ENCODE measurements at places on chromosomes 4 and X.

- DNase-seq = no peak
Observed at GRCh38 chrX:85859426-85859825, 187.9 kb downstream of the CHM start.

- no peak for DNase-seq
Observed at GRCh38 chr4:53920116-53920515, 144.3 kb downstream of the CHIC2 start.

- peak; percentile 7 for DNase-seq
Observed at GRCh38 chrX:110407910-110408545, 49.4 kb downstream of the RTL9 start.

DNA sequence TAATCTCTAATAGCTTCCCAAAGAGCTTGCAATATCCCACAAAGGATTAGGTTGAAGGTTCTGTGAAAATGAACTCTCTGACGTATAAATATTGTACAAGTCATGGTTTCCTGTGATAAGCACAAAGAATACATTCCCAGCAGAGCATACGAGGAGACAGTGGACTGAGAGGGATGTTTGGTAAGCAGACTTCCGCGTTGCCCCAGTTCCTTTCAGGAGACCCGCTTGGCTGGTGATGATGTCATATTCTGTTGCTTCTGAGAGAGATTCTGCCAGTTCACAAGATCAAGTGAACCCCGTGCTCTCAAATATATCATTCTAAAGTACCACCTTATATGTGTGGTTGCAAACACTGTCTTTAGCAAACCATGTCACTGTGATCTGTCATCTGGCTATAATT, 323.9 kb upstream of the CASK start:
- no peak for DNase-seq

GRCh38 chr4:163582703-163583102, 88.2 kb downstream of the TMA16 start:
- DNase-seq = no peak

- DNase-seq = no peak
Observed at GRCh38 chr4:89298788-89299152, 8.8 kb downstream of the GPRIN3 start.

DNA sequence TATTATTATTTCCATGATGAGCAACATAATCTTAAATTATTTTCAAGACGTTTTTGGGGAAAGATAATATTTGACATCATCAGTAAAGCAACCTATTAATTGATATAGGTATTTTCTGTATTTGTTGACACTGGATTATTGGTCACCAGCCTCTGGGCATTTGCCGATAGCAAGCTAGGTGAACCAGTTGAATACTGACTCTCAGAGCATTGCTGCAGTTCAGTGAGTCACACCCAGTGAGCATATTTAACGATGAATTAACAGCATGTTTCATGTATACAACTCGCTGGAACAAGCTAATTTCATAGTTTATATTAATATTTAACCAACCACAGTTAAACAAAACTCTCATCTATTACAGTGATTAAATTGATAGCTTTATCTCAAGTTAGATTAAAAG, 1006.0 kb upstream of the DIAPH2 start:
- DNase-seq = no peak

GRCh38 chrX:11420851-11421250, 127.6 kb downstream of the AMELX start:
- DNase-seq = no peak

- DNase-seq = no peak
Observed at GRCh38 chr4:161936625-161937550, 226.9 kb downstream of the FSTL5 start.

- DNase-seq = peak; percentile 30
Observed at GRCh38 chr4:2412534-2412884, 5.9 kb downstream of the ZFYVE28 start.

GRCh38 chr4:8238036-8238511, 31.5 kb upstream of the HTRA3 start:
- DNase-seq = no peak

- no peak for DNase-seq
Observed at GRCh38 chr4:140756319-140757231, at the start of gene TBC1D9. Gene TBC1D9, minus strand, starts transcription at chr4:140756385. Its CDS starts 340 bp downstream, at chr4:140756045.

DNA sequence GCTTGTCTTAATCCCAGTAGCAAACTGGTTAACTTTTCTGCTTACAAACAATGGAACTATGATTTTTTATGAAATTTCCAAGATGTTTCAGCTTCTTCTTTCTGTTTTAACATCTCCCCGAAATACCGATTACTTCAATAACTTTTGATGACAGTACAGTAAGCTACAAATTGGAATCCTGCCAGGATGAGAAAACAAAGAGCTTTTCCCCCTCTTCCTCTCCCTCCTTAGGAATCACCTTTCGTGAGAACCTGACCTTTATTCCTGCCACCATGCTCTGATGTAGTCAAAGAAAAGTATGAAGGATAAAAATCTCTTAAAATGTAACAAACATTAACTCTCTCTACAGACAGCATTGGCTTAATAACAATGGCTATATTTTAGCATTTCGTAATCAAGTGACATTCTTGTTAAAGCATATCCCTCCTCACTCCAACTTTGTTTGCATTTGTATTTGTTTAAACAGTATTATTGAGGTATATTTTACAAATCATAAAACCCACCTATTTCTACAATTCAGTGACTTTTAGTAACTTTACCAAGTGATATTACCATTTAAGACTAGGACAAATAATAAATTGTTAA, 148.7 kb upstream of the NAP1L5 start:
- no peak for DNase-seq

DNA sequence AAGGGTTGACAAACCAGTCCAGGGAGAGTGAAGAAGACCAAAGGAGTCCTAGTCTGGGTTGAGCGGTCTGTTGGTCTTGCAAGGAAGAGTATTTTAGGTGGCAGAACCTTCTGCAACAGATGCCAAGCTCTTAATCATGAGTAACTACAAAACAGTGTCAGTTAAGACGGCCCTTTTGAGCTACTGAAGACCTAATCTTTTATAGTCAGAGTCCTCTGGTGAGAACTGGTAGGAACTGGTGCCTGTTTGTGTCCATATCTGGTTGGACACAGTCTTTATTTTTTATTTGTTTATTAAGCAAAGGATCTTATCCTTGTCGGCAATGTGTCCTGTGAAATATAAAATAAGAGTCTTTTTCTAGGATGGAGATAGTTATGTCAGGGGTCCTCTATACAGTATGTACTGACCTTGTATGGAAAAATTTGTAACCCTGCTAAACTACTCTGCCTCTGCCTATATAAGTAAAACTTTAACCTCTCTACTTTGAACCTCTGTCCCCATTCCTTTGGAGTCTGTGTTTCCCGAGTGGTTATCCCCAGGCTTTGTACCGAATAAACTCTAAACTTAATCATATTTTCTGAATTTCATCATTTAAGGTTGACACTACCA, 47.1 kb downstream of the FAM13A start:
- no peak for DNase-seq

GRCh38 chrX:108701633-108702032, 34.7 kb downstream of the IRS4 start:
- DNase-seq = no peak

- no peak for DNase-seq
Observed at GRCh38 chr4:176289561-176289960, 20.5 kb upstream of the ASB5 start.

DNA sequence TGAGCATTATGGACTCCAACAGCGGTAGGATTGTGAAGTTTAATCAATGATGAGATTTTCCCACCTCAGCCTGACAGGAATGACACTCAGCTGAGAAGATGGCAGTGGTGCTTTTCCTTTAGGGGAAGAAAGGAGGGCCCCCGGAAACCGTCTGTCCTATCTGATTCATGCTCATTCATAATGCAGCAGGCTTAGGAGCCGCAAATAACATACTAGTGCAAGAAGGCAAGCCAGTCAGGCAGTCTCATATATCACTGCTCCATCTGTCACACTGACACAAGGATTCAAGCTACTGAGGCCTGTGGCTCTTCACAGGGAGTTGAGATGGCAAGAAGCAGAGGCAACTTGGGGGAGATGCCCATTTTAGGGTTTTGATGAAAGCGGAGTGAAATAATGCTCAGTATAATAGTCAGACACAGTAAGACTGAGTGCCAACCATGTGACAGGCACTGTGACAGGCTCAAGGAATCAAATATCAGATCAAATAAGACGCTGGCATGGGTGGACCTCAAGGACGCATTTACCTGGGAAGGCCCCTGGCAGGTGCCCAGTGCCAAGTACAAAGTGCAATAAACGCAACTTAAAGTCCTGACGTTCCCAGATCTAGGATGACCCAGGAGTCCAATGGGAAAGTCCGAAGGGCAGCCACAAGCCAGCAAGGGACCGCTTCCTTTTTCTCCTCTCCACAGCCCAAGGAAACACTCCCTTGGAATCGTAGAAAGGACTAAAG, 63.4 kb downstream of the FHDC1 start:
- DNase-seq = no peak

DNA sequence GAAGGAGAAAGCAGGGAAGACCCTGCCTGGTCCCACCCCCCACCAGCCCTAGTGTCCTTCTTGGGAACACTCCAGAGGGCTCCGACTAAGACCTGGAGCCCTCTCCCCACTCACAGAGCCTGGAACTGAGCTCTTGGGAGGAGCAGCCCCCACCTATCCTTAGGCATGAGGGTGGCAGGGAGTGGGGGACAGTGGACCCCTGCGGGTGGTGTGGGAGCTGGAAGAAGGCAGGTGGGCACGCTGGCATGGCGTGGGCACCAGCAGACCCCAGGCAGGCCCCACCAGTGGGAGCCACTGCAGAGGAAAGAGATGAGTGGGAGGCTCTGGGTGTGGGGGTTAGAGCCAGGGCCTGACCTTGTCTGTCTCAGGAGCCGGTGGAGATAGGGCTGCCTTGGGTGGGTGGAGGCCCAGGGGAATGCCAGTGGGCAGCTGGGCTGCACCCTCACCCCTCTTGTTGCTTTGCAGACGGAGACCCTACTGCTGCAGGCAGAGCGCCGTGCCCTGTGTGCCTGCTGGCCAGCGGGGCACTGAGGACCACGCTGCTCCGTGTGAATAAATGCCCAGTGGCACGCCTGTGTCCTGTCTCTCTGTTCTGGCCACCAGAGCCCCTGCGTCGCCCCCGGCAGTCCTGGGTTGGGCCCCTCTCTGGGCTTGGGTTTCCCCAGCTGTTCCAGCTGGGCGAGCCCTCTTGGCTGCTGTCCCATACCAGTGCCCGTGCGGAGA, 15.6 kb upstream of the NAT8L start:
- no peak for DNase-seq

- DNase-seq = no peak
Observed at GRCh38 chr4:56307423-56307822, 79.9 kb downstream of the AASDH start.

DNA sequence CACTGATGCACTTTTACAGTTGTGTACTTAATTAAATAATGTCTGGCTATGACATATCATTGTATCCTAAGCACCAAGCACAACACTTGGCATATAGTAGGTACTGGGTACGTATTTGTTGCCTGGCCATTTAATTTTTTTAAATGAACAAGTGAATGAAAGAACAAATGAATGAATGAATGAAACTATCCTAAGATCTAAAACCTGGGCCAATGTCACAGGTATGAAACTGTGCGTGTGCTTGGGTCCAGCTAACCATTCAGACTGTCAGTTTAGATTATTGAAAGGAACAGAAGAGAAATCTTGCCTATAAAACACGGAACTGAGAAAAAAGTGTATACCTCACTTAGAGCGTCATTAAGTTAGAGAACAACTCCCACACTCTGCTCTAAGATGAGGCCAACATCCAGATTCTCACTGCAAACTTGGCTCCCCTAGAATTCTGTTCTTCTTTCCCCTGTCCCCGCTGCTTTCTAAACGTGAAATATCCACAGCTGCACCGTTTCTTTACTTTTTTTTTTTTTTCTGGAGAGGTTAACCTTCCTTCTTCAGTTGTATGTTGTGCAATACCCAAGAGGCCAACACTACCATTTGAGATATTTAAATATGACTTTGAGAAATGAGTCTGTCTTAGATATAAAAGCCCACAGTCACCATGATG, 17.3 kb upstream of the SEL1L3 start:
- DNase-seq = no peak

GRCh38 chr4:11698846-11699590, 270.3 kb upstream of the HS3ST1 start:
- DNase-seq = no peak

- no peak for DNase-seq
Observed at GRCh38 chr4:74638001-74638400, 156.3 kb downstream of the BTC start.

DNA sequence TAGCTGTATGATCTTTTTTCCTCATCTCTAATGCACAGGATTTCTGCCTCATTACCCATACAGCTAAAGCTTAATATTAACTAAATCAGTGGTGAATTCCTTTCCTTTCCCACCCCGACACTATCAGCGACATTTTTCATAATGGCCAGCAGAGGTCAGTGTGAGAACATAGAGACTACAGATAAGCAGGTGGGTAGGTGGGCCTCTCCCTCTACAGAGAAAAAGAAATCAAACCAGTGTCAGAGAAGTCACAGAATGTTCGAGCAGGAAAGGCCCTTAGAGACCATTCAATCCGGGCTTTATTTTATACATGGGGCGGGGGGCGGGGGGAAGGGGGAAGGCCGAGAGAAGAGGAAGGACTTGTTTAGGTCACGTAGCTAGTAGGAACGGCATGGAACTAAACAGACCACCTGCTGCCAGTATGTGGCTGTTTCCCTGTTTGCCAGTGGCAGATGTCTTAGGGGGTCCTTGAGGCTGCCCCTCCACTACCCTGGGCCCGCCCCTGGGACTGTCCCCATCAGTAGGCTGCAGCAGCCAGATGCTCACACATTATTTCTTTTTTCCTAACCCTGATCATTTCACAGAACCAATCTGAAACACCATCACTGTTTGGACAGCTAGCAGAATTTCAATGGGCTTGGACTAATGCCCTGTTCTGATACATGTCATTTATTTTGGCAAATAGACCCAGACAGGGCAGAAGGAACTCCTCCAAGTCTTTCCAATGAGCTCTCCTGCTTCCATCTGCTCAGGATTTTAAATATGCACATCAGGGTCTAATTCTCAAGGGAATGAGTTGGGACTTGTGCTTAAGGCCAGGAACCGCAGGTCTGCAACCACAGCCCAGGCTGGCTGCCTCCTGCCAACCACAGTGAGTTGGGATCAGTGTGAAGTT, 133.4 kb downstream of the ATG4A start:
- no peak for DNase-seq

GRCh38 chr4:143296397-143297067, 40.1 kb upstream of the GAB1 start:
- DNase-seq = no peak

DNA sequence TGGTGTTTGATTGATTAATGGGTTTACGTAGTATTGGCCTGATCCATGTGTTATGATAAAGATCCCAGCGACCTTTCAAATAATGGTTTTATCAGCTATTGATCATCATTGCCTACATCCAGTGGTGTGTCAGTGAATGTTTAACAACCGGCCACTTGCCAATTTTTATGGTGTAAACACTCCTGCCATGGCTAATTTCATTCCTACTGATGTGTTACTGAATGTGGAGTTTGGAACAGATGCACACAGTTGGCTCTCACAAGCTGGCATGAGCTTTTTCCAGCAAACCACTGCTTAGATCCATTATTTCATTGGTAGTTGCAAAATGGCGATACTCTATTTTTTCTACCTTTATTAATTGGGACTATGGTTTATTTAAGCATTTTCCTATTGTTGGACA, 139.9 kb downstream of the REPS2 start:
- no peak for DNase-seq

DNA sequence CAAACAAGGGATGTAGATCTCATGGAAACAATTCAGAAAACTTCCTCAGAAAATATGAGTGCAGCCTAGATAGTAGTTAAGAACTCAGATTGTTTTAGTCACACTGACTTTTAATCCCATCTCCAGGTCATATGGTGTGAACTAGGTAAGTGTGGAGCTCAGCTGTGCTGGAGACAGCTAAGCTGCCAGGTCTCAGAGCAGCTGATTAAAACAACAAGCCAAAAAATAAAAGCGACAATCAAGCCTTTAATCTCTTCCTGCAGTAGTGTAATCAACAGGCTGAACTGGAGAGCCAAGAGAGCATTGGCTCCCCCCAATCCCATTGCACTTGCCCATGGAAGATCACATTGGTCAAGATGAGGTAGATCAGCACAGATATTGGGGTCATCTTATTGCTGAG, 98.3 kb upstream of the ATOH1 start:
- no peak for DNase-seq
